ENCODE measurements at places on chromosomes 7 and 10.
A peak's percentile ranks its signal among the peaks of the same experiment; 100 is the strongest.

- DNase-seq, result no peak
Measured at GRCh38 chr7:143245123-143245522, 18.1 kb upstream of the GSTK1 start.

DNA sequence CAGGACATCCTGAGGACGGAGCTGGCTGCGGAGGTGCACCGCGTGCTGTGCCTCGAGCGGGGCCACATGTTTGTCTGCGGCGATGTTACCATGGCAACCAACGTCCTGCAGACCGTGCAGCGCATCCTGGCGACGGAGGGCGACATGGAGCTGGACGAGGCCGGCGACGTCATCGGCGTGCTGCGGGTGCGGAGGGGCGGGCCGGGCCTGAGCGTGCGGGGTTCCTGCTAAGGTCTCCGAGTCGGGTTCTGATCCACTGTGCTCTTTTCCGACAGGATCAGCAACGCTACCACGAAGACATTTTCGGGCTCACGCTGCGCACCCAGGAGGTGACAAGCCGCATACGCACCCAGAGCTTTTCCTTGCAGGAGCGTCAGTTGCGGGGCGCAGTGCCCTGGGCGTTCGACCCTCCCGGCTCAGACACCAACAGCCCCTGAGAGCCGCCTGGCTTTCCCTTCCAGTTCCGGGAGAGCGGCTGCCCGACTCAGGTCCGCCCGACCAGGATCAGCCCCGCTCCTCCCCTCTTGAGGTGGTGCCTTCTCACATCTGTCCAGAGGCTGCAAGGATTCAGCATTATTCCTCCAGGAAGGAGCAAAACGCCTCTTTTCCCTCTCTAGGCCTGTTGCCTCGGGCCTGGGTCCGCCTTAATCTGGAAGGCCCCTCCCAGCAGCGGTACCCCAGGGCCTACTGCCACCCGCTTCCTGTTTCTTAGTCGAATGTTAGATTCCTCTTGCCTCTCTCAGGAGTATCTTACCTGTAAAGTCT is 10.4 kb downstream of the ATG9B start:
- peak; percentile 82 for DNase-seq

DNA sequence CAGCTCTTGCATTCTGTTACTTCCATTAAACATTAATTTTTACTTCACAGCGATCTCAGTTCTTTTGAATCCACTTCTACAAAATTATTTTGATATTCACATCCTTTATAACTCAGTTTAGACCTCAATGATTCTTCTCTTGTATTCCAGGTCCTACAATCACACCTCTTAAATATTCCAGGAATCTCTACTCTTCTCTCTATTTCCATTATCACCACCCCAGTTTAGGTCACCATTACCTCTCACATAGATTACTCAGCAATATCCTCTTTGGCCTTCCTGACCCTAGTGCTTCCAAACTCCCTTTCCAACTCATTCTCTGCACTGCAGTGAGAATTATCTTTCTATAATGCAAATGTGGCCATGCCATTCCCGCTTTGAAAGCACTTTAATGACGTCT is 27.1 kb upstream of the GPR37 start:
- no peak for DNase-seq

DNA sequence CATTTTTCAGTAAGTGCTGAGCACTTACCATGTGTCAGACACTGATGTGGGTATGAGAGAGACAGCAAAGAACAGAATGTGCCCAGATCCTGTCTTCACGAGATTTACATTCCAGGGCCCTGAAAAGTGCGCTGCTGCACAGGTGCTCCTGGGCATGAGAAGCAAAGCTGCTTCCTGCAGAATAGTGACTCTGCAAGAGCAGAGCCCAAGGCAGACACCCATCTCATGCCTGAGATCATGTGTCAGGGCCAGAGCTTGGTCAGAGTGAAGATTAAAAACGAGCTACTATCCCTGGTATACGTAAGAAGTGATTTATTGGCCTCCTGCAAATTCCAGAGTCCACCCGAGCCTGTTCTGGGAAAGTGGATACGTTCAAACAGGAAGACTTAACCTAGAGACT is 824.4 kb downstream of the GRID1 start:
- DNase-seq, result no peak

GRCh38 chr10:70804421-70804808 is 11.3 kb upstream of the SGPL1 start:
- DNase-seq, result no peak

- no peak for DNase-seq
Measured at GRCh38 chr10:77844713-77845445, 81.7 kb downstream of the DLG5 start.

DNA sequence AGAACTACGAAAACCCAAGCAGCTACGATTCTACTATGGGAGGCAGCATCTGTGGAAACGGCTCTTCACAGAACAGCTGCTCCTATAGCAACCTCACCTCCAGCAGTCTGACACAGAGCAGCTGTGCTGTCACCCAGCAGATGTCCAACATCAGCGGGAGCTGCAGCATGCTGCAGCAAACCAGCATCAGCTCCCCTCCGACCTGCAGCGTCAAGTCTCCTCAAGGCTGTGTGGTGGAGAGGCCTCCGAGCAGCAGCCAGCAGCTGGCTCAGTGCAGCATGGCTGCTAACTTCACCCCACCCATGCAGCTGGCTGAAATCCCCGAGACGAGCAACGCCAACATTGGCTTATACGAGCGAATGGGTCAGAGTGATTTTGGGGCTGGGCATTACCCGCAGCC is 81.6 kb upstream of the SAMD8 start:
- DNase-seq, result no peak

- DNase-seq, result no peak
Measured at GRCh38 chr7:22647451-22648257, 79.3 kb upstream of the IL6 start.

DNA sequence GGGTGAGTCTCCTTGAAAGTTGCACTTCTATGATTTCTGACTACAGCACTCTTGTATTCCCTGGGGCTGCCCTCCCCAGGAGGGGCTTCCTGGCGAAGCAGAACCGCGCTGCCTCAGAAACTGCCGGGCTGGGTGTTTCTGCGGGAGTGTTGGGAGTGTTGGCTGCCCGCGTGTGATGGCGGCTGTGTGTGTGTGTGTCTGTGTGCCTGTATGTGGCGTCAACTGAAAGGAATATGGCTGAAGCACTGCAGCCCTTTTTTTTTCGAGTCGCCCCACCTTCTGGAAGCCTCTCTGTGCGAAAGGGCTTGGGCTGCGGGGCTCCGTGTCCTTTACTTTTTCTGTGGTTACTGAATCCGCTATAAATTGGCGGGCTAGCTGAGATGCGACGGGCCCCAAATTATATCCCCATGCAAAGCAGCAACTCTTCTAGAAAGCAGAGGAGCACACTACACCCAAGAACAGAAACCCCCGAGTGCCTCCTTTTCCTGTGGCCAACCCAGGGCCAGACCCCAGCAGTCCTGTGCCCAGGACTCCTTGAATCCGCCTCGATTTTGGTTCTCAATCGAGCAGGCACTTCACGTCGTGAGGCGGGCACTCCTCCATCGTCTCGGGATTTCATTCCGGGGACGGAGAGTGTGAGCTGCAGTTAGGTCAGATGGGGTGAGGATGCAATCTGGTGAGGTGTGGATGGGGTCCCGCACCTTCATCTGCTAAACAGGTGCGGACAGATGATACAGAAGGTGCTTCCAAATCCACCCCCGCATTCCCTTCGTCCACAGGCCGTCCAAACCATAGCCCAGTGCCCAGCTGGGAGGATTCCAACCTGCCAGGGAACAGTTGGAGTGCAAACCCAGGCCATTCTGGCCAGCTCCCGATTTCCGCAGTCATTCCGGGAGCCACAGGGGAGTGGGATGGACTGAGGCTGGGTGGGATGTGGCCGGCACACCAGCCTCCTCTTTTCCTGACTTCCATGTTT is 22.5 kb upstream of the ZNF273 start:
- no peak for DNase-seq

DNA sequence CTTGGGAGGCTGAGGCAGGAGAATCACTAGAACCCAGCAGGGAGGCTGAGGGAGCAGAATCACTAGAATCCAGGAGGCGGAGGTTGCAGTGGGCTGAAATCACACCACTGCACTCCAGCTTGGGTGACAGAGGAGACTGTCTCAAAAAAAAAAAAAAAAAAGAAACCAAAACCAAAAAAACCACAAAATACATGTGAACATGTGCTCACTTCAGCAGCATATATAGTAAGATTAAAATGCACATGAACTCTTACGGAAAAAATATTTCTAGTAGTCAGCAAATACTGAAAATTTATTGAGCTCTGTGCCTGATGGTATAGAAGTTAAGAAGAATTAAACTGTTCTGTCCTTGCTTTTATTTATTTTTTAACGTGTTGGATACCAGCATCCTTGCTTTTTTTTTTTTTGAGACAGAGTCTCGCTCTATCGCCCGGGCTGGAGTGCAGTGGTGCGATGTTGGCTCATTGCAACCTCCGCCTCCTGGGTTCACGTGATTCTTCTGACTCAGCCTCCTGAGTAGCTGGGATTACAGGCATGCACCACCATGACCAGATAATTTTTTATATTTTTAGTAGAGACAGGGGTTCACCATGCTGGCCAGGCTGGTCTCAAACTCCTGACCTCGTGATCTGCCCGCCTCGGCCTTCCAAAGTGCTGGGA is 9.6 kb upstream of the ZNF487 start:
- DNase-seq, result no peak

DNA sequence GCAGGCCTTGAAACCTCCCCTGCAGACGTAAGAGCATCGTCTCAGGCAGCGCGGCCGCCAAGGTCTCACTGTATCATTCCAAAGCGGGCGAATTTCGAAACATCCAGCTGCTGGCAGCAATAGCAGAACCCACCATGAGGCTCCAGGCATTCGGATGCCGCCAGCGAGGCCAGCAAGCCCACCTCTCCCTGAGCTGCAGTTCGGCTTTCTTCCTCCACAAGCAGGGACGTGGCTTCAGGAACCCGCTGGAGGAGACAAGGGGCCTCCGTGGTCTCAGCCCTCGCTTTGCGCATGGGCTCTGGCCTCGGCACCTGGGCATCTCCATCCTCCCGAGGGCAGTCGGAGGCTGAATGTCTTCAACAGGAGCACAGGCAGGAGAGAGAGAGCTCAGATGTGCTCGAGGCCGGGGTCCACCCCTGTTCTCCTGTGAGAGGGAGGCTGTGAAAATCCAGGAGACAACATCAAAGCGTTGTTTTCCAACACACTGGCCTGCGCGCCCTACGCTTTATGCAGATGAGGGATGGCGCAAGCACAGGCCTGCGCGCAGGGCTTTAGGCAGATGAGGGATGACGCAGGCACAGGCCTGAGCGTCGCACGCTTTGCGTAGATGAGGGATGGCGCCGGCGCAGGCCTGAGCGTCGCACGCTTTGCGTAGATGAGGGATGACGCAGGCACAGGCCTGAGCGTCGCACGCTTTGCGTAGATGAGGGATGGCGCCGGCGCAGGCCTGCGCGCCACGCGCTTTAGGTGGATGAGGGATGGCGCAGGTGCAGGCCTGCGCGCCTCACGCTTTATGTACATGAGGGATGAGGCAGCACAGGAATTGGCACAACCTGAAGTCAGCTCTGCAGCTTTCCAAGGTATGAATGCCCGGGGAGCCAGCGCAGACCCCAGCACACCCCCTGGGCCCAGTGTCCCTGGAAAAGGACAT is 103.2 kb downstream of the WDR37 start:
- DNase-seq, result peak; percentile 51

GRCh38 chr10:71865561-71866041 is 14.6 kb upstream of the PSAP start:
- no peak for DNase-seq

- DNase-seq, result no peak
Measured at GRCh38 chr10:126564326-126564888, 106.1 kb downstream of the C10orf90 start.

DNA sequence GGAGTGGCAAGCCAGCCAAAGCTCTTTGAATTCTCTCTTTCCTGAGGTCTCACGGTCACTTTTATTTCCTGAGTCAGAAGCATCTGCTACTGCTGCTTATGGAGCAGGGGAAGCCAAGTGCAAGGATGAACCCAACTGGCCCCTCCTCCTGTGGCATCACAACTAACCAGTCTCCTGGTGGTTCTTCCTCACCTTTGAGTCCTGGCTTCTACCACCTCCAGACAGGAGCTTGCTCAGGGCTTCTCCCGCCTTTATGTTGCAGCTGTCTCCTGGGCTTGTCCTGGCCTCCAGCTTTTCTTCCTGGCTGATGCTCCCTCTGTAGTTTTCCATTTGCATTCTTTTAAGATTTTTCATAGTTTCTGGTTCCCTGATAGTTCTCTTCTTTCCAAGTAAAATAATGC is 349.7 kb upstream of the NRP1 start:
- no peak for DNase-seq

DNA sequence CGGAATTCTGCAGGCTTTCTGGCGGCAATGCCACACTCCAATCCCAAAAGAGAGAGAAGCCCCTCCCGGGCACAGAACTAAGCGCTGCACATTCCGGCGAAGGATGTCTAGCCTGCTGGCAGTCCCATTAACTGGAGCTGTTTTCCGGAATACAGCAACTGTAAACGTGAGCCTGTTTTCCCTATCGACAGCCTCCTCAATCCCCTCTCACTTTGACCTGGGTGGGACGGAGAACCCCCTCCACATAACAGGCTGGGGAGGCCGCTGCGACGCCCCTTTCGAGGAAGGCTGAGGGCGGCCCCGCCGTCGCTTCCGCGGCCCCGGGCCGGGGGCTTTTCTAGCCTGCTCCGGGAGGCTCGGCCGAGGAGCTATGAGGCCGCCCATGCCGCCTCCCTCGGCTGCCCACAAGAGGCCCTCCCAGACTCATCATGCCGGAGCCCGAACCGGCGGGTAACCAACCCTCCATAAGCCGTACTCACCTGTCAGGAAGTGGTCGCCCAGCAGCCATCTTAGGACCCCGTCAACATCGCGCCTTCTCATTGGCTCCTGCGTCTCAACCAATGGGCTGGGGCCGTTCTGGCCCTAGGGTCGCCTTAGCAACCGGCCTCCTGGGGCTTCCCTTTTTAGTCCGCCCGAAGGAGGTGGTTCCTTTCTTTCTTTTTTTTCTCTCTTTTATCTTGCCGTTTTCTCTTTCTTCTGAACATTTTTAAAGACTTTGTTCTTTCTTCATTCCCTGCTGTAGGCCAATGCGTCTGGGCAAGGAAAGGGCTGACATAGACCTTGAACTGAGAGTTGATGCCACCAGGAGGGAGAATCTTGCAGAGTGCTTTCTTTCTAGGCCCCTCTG is at the start of gene FAM204A:
TSS of gene FAM204A (minus strand) at position 534 of the 847 bp plus-strand sequence. CDS start 5,909 bp downstream, outside the sequence.
- peak; percentile 95 for DNase-seq

GRCh38 chr10:72097448-72098300 is 9.3 kb upstream of the SPOCK2 start:
- no peak for DNase-seq

DNA sequence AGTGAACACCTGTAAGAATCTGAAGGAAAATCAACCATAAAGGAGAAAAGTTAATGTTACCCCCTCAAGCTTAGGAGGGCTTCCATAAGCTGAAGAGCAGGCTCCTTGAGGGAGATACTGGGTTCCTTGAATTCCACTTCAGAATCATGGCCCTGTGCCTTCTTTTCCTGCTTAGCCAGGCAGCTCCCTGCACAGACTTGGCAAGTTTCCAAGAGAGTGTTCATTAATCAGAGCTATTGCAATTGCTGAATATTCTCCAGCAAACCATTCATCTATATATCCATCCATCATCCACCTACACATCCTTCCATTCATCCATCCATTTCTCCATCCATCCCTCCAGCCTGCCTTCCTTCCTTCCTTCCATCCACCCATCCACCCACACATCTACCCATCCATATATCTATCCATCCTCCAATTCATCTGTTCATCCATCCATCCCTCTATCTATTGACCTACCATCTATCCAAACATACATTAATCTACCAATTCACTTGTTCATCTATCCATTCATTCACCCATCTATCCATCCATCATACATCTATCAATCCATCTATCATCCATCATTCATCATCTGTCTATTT is 574.4 kb downstream of the PTPRN2 start:
- no peak for DNase-seq
